ENCODE measurements at places on chromosomes 6 and 20.

- no peak for DNase-seq
Measured at GRCh38 chr6:142612956-142613355, 311.1 kb downstream of the ADGRG6 start.

DNA sequence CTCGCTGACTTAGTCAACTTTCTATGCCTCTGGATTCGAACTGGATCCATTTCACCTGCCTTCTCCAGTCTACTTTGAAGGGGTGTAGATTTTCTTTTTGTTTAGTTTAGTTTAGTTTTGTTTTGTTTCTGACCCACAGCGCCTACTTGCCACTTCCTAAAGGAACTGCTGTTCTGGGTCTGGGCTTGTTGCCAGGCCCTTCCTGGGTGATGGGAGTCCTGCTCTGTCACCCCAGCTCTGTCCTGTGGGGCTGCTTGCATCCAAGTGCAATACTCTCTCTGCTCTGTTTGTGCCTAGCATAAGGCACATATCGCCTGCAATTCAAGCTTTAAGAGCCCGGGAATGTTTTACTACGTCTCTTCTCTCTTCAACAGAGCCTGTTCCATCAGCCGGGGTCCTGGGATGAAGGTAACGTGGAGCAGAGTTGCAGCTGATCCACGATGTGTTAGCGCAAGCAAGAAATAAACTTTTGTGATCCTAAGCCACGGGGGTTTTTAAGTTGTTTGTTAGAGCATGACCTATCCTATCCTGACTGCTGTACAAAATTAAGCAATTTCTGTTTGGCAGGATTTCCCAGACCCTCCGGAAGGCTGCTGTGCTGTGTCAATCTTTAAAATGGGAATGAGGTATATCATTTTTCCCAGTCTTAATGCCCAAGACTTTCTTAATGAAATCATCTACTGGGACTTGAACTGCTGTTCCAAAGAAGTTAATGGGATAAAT lies 30.9 kb upstream of the TAGAP start:
- DNase-seq = no peak

- DNase-seq = no peak
Measured at GRCh38 chr6:79440598-79440997, 96.6 kb downstream of the LCA5 start.

DNA sequence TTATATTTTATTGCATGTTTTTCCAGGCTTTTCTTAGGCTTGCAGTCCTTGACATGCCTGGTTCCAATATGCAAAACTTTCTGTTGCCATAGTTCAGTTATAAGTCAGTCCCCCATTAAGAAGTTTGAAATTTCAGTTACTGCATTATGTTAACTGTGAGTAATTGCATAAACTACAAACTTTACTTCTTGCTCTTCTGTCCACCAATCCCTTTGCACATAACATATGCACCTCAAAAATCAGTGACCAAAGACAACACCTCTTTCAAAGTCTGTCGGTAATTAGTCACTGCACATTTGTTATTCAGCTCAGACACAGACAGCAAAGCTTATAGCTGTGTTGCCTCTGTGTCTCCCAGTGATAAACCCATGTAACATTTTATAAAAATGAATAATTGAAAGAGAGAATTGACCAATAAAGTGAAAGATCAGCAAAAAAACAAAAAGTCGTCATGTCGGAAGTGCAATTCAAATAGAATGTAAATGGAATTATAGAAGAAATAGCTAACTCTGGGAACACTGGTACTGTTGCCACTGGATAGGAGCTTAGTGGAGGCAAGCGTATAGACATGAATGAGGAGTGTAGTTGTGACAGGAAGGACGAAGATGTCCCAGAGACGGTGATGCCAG lies 50.3 kb upstream of the BTBD3 start:
- DNase-seq = no peak

- no peak for DNase-seq
Measured at GRCh38 chr6:148044921-148045320, 297.7 kb upstream of the SASH1 start.

GRCh38 chr6:40328986-40329545 lies 258.1 kb downstream of the LRFN2 start:
- DNase-seq = no peak

GRCh38 chr6:33672808-33673207 lies 38.7 kb downstream of the UQCC2 start:
- no peak for DNase-seq

DNA sequence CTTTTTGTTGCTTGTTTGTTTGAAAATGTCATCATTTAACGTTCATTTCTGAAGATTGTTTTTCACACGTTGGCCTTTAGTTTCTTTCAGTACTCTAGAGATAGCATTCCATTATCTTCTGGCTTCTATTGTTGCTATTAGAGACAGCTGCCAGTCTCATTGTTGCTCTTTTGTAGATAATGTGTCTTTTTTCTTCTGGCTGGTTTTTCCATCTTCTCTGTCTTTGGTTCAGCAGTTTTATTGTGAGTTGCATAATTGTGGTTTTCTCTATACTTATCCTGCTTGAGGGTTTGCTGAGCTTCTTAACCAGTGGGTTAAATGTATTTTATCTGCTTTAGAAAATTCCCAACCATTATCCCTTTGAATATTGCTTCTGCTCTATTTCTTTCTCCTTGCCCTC lies 23.2 kb upstream of the AIG1 start:
- DNase-seq = no peak

Measured in naive thymus-derived CD8-positive, alpha-beta T cell (primary cell).